ENCODE measurements at places on chromosomes 2 and 18. TPM values are rescaled to one million over a fixed set of nuclear protein-coding genes. Genes with fewer than 3 reads are reported as not detected.

SCN2A gene
- total RNA-seq: under 0.01 TPM

POTEI gene
- not detected for total RNA-seq

VWC2L gene
- total RNA-seq: not detected

ZAP70 gene
- total RNA-seq: not detected

TMEM17 gene
- 1.2 TPM for total RNA-seq

INHBB gene
- 0.20 TPM for total RNA-seq

CD8B2 gene
- total RNA-seq: not detected

ADRA2B gene
- not detected for total RNA-seq

ZC3H15 gene
- 78.4 TPM for total RNA-seq

SIX3 gene
- 0.39 TPM for total RNA-seq

Data from subcutaneous preadipocyte (primary cell).